ENCODE measurements at places on chromosomes 3 and 15.
A peak's percentile ranks its signal among the peaks of the same experiment; 100 is the strongest.

- DNase-seq, result no peak
Measured at GRCh38 chr3:101646726-101647125, 30.2 kb downstream of the ZBTB11 start.

DNA sequence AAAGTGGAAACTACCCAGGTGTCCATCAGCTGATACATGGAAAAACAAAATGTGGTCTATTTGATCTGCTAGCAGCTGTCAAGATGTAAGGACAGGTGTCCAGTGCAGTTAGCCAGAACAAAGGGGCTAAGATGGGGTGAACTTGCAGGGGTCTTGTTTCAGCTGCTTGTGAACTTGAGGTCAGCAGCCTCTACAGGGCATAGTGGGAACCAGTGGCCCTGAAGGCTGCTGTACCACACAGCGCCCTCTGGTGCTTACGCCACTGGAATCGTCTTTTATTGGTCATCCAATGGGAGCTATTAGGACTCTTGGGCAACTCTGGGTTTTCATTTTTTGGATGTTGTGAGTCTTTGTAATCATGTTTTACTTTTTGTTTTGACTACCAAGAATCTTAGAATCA is 62.2 kb upstream of the CTSH start:
- peak; percentile 48 for DNase-seq

GRCh38 chr3:101185341-101185740 is 135.0 kb downstream of the IMPG2 start:
- DNase-seq, result no peak

DNA sequence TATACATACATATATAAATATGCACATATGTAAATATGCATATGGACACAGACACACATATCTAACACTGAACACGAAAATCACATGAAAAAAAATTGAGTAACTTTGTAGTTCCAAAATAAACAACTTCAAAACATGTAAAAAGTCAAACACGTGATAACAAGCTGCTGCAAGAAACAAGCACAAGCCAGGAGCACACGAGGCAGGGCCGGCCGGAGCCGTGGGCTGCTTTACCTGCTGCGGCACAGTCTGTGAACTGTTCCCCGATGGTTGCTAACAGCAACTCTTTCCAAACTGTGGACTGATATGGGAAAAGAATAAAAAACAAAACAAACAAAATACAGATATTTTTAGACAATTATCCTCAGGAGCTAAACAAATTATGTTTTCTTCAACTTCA is 31.6 kb downstream of the EIF4E3 start:
- no peak for DNase-seq

- no peak for DNase-seq
Measured at GRCh38 chr15:84827246-84827645, 10.1 kb downstream of the ALPK3 start.

DNA sequence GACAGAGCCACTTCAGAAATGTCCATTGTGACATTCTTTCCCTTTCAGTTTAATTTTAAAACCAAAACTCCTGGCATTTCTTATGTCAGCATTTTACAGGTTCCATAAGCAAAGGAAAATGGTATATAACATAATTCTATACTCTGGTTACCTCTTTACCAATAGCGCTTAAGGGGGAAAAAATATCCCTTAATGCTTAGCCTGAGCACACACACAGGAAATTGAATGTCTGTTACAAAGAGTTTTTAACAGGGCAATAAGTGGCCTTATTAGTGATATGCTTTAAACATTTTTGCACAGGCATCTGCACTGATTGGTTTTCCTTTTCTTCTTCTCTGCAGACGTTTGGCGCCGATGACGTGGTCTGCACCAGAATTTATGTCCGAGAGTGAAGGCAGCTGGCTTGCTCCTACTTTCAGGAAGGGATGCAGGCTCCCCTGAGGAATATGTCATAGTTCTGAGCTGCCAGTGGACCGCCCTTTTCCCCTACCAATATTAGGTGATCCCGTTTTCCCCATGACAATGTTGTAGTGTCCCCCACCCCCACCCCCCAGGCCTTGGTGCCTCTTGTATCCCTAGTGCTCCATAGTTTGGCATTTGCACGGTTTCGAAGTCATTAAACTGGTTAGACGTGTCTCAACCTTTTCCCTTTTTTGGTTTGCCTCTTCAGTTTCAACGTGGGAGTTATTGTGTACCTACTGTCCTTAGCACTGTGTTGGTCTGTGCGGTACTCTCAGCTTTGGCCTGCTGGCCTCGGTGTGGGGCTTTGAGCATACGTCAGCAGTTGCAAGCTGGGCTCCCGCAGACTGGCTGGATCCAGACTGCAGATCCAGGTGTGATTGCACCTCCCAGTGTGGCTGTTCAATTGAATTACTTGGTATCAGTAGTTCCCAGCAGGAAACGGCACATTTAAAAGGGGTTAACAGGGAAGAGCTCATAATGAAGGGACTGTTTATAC is 7.7 kb downstream of the CRABP1 start:
- DNase-seq, result no peak

DNA sequence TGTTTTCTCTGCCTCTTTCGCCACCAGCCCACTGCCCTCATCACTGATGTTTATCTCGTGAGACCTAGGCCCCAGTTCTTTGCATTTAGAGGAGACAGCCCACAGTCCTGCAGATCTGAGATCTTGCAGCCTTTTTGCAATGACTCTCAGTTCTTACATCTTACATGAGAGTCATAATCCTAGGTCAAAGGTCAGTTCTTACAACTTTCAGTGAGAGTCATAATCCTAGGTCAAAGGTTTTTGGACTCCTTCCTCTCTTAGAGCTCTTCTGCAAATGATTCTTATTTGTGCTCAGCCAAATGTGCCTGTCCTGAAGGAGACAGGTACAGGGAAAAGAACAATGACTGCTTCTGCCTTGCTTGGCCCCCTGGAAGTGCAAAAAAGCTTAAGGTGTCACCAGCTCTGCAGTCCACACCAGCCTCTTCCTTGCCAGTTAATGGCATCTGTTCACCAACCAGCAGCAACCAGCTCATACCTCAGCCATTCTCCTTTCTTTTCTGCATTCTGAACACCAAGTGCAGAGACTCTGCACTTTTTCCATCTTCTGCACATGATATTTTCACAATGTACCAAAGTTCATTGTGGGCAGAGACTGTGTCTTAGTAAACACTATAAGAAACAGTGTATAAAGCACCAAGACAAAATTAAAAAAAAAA is 67.1 kb downstream of the ABHD5 start:
- no peak for DNase-seq

DNA sequence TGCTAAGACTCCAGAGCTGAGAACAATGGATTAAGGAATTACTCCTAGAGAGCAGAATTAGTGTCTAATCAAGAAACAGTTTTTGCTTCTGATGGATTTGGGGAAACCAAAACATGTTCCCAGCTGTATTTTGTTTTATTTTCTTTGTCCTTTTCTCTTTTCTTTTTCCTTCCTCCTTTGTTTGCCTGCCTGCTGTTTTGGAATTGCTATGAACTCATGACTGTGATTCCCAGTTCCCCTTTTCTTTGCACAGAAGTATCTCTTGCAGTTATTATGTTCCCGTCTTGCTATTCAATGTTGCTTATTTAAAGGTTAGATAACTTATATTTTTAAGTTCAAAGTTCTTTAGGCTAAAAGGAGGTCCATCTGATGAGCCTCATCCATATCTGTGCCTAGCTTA is 77.0 kb upstream of the GBE1 start:
- no peak for DNase-seq

DNA sequence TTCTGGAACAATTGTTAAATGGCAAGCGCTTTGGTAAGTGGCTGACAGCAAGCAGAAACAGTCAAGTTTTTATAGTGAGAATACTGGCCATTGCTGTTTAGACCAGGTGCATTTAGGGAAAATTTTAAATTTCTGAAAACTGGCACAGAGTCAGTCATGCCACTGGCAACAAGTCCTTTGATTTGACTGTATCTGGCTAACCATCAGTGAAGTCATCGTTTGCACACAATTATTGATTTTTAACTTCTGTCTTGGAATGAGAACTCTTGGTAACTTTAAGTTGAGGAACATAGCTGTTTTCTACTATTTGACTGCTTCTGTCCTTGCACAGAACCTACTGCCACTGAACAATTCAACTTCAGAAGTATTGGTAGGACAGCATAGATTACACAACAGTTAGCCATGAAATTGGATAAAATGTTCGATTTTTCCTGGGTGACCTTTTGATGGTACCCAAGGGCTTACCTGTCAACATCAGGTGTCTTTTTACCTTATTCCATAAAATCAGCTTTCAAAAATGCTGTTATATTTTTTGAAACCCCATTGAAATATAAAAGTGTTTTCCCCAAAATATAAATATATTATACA is 225.0 kb downstream of the PDZRN3 start:
- DNase-seq, result no peak

- no peak for DNase-seq
Measured at GRCh38 chr15:100131321-100132224, 210.2 kb downstream of the ADAMTS17 start.

Data from A172 (cell line).